Thoracic aorta (tissue), 2 donors: ENCODE measurements at places on chromosomes 12 and 14.

- no peak for DNase-seq
Observed at GRCh38 chr12:71329956-71330355, 109.6 kb upstream of the LGR5 start.

DNA sequence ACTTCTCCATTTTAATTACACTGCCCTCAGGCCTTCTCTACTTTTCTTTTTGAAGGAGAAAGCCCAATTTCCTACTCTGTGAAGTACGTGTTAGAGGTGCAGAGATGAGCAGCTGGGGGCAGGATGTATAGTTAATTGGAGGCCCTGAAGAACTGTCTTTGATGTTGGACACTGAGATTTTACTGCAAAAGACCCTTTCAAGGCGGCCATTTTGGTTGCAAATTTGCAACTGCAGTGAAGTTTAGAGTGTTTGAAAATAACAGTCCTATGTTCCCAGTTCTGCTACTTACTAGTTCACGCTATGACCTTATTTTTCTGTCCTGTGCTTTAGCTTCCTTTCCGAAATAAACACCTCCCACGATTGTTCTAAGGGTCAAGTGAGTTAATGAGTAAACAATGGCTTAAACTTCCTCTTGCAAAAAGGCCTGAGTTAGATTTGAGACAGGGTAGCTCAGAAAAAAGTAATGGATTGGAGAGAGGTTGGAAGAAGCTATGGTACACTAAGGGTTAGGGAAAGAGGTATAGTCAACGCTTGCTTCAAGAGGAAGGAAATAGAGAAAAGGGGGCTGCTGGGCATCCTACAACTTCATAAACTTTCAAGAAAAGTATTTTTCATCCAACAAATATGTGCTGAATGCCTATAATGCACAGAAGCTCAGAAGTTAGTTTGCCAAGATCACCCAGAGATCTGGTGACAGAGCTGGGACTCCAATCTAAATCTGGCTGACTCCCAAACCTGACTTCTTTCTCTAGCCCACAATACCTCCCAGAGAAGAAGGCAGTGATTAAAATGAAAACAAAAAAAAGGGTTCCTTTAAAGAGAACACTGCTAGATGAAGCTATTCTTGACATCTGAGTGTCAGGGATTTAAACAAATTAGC, 26.4 kb upstream of the DICER1 start:
- DNase-seq: no peak

- no peak for DNase-seq
Observed at GRCh38 chr12:30529489-30530269, 166.0 kb downstream of the IPO8 start.

DNA sequence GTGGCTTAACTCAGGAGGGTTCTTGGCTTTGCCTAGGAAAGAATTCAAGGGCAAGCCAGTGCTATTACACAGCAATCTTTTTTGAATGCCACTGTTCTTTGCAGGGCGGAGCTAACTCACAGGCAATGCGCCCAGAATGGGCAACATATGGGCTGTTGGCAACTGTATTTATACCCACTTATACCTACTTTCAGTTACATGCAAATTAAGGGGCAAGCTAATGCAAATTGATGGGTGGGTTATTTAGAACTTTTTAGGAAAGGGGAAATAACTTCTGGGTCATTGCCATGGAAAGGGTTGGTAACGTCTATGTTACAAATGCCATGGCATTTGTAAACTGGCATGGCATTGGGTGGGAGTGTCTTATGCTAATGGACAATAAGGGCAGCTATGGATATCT, 85.4 kb downstream of the C12orf50 start:
- DNase-seq: no peak

- no peak for DNase-seq
Observed at GRCh38 chr12:60201891-60202290, 606.1 kb downstream of the SLC16A7 start.

DNA sequence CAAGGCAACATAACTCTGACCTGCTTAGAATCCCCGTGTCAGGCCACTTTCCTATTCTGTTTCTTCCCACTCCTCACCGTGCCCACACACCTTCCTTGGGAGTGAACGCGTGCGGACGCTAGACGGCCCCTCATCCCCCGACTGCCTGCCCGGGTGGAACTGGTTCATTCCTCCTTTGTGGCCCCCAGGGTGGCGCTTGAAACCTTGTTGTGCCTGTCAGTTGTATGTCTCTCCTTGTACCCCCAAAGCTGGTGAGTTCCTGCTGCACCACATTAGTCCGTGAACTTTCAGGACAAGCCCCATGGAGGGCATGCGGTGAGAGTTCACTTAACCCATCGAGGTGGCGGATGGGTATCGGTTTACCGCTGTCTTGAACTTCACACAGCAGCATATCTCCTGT, 46.7 kb downstream of the SSH1 start:
- DNase-seq: no peak
